ENCODE measurements at places on chromosomes 4 and X.

GRCh38 chr4:54863571-54864255 is 206.0 kb downstream of the KIT start:
- no peak for DNase-seq

GRCh38 chr4:4332529-4332928 is 42.5 kb downstream of the ZBTB49 start:
- no peak for DNase-seq

DNA sequence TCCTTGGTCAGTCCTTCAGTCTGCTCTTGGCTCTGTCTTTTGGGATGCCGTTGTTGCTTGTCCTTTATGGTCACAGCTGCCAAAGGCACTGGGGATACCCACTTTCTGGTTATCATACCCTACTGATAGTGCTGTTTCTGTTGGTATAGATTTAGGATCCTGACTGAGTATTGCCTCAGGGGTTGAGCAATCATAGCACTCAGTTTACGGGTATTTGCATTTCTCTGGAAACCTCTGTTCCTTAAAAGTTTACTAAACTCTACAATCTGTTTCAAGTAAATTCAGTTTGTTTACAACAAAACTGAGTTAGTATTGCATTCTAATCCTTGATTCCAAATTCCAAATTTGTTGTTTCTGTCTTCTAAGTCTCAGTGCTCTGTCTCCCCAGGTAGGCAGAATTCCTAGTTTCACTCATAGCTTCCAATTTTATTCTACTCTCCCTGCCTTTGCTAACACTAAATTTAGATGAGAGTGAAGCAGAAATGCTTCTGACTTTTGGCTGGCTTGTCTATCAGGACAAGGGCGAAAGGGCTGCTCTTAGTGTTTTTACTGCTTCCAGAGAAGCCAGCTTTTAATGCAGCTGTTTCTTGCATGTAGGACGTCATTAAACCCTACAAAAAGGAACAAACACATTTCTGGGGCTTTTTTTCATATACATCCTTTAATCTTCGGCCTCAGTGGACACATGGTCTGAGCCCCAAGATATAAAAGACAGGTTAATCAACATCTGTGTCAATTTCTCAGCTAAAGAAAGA is 17.2 kb upstream of the TET2 start:
- DNase-seq = no peak

DNA sequence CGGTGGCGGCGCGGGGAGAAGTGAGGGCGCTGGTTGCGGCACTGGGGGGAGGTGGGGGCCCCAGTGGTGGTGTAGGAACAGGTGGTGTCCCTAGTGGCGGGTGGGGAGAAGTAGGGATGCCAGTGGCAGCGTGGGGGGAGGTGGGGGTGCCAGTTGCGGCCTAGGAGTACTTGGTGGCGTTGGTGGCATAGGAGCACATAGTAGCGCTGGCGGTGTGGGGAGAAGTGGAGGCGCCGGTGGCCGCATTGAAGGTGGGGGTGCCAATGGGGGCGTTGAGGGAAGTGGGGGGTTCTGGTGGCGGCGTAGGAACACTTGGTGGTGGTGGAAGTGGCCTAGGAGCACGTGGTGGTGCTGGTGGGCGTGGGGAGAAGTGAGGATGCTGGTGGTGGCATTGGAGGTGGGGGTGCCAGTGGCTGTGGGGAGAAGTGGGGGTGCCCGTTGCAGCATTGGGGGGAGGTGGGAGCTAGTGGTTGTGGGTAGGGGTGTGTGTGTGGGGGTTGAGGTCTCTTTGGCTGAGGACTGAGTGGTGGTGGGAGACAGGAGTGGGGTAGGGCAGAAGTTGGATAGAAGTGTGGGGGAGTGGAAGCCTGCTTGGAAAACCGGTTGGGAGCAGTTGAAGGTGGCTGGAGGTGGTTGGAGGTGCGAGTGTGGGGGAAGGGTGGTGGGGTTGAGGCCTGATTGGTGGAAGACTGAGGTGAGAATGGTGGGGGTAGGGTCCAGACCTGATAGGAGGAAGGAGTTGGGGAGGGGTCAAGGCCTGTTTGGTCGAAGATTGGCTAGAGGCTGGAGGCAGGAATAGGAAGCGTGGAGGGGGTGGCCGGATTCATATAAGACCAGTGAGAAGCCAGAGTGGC is 1.1 kb downstream of the GCNA start:
- peak; percentile 47 for DNase-seq

- DNase-seq = no peak
These were observed 134.9 kb downstream of the MAML3 start for GRCh38 chr4:140018931-140019618.

- no peak for DNase-seq
These were observed 129.0 kb downstream of the PPP3CA start for GRCh38 chr4:101218346-101218745.

GRCh38 chr4:105148776-105149175 is 2.1 kb downstream of the TET2 start:
- no peak for DNase-seq

DNA sequence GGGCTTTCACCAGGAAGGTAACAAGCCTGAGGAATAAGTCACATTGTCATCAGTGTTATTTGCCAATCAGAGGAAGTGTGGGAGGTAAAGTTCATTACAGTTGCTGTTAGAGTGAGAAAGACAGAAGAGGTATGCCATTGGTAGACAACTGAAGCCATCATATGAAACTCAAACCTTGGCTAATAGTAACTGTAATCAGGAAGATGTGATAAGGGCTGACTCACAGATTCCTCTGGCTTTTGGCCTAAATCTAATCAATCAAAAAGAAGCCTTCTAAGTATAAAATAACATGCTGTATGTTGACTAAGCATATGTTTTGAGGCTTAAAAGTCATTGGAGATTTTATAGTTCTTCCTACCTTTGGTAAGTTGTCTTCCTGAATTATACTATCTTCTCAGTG is 242.8 kb downstream of the PCDH7 start:
- DNase-seq = no peak

DNA sequence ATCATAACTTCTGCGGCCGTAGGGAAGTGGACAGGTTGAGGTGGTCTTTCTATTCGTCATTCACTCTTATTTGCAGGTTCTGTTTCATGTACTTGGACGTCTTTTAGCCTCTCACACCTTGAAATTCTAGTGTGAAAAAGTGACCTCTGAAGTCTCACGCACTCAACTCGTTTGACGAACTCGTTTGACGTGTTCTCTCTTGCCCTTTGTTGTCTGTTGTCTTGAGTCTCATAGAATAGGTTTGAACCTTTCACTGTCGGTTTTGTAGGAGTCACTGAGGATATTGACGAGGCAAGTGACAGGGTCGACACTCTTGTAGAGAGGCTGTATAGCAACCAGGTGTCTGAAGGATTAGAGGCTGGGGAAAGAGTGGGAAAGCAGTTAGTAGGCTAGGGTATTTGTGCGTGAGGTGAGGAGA is 1.1 kb upstream of the PGRMC2 start:
- DNase-seq = peak; percentile 77

GRCh38 chr4:176444741-176445140 is 125.0 kb downstream of the SPCS3 start:
- no peak for DNase-seq

- no peak for DNase-seq
These were observed 549.0 kb upstream of the MAGEB2 start for GRCh38 chrX:29666366-29666765.
